ENCODE measurements at places on chromosomes 4 and X. TPM values are rescaled to one million over a fixed set of nuclear protein-coding genes. Genes with fewer than 3 reads are reported as not detected.

Gene TAF7L
- not detected for total RNA-seq

Gene FAM9B
- not detected for total RNA-seq

Gene COL25A1
- total RNA-seq: not detected

Gene CCNB3
- 0.07 TPM for total RNA-seq

Gene PNMA5
- 0.37 TPM for total RNA-seq

Data from CD4-positive, CD25-positive, alpha-beta regulatory T cell (primary cell).